ENCODE measurements at places on chromosomes 6 and 20. TPM values are rescaled to one million over a fixed set of nuclear protein-coding genes. Genes with fewer than 3 reads are reported as not detected.

The JPH2 gene
- 0.53 TPM for total RNA-seq

The SNAP91 gene
- total RNA-seq: not detected

The HCRTR2 gene
- total RNA-seq: not detected

The CDKAL1 gene
- total RNA-seq: 13.5 TPM

The FLRT3 gene
- total RNA-seq: 4.0 TPM

The RBPJL gene
- total RNA-seq: not detected

The PRL gene
- total RNA-seq: not detected

The CTSA gene
- 84.1 TPM for total RNA-seq

The DSP gene
- total RNA-seq: 3.4 TPM

The PRDM13 gene
- not detected for total RNA-seq

The GRM1 gene
- not detected for total RNA-seq

The MRS2 gene
- 19.4 TPM for total RNA-seq

The ADGRB3 gene
- total RNA-seq: 0.24 TPM

The PDE10A gene
- 4.4 TPM for total RNA-seq

The VGLL2 gene
- not detected for total RNA-seq

The UBE2V1 gene
- 66.9 TPM for total RNA-seq

The GPSM3 gene
- total RNA-seq: 80.6 TPM

The GABRR1 gene
- not detected for total RNA-seq

The TRIM15 gene
- not detected for total RNA-seq

The HSPA1L gene
- 0.73 TPM for total RNA-seq

The PRSS35 gene
- total RNA-seq: 0.69 TPM

The NAA20 gene
- 122 TPM for total RNA-seq

The GHRH gene
- total RNA-seq: not detected

The RNF182 gene
- 8.2 TPM for total RNA-seq

The PROKR2 gene
- not detected for total RNA-seq

The SOX18 gene
- total RNA-seq: 0.11 TPM

The ANKRD66 gene
- not detected for total RNA-seq

The HAO1 gene
- not detected for total RNA-seq

The MOG gene
- not detected for total RNA-seq

The NDRG3 gene
- total RNA-seq: 36.6 TPM

The TMC2 gene
- total RNA-seq: not detected

The MAVS gene
- total RNA-seq: 20.1 TPM

The TM9SF4 gene
- total RNA-seq: 22.5 TPM

The SLC17A2 gene
- total RNA-seq: not detected

The CCN5 gene
- total RNA-seq: not detected

The CDSN gene
- total RNA-seq: not detected

Data from HT1080 (cell line).